Activated T-cell treated with anti-CD3 and anti-CD28 coated beads for 48 hours (primary cell): ENCODE measurements at places on chromosomes 12 and 14.

GRCh38 chr12:19148860-19149259 is 19.3 kb downstream of the PLEKHA5 start:
- no peak for DNase-seq

DNA sequence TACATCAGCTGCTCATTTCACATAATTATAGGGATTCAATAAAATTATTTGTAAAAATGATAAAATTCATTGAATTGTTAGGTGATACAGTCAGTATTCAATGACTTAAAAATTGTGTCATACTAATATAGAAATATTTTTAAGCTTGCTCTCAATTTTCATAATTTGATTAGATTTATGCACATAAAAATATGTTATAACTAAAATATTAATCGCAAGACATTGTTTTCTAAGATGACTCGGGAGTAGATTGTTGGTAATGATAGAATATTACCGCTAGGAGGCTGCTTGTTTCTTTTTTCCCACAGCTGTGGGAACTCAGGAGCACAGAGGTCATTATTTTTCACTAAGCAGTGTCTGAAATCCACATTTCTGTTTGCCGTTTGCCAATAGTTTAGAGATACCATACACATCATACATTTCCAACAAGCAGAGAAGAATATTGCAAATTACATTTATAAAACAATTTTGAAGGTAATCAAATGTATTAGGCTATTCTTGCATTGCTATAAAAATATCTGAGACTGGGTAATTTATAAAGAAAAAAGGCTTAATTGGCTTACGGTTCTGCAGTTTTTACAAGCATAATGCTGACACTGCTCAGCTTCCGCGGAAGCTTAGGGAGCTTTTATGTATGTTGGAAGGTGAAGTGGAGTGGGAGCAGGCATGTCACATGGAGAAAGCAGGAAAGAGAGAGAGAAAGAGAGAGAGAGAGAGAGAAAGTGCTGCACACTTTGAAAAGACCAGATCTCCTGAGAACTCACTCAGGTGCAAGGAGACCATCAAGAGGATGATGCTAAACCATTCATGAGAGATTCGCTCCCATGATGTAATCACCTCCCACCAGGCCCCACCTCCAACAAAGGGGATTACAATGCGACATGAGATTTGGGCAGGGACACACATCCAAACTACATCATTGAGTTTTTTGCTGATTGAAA is 9.2 kb downstream of the CD69 start:
- no peak for DNase-seq

- DNase-seq: peak; percentile 56
These were observed 15.2 kb upstream of the PEBP1 start for GRCh38 chr12:118120579-118121363.

DNA sequence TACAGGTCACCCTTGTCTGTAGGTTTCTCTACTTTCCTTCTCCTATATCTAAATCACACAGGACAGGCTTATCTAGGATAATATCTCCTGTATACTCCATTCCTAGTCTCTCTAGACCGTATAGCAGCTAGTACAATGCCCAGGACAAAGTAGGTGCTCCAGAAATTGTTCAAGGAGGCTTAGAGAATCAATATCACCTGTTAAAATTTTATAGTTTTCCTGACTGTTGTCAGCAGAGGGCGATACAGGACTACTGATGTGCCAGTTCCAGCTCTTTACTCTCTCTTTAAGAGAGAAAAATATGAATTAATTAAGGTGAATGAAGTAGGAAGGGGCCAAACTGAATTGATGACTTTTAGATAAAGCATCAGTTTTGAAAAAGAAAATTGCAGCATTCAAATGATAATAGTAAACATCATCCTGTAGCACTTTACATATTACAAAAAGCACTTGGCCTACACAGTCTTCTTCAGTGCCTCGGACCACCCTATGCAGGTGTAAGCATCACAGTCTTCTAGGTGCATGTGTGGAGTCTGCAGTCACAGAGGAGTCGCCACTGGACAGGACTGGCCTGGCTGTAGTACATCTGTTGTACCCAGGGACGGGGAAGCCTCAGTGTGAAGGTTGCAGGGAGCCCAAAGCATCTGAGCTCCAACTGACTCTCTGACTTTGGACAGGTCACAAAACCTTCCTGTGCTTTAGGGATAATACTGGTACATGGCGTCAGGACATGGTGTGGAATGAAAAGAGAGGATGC is 61.9 kb upstream of the MAX start:
- DNase-seq: no peak

GRCh38 chr12:65817866-65818265 is 6.4 kb upstream of the HMGA2 start:
- no peak for DNase-seq

DNA sequence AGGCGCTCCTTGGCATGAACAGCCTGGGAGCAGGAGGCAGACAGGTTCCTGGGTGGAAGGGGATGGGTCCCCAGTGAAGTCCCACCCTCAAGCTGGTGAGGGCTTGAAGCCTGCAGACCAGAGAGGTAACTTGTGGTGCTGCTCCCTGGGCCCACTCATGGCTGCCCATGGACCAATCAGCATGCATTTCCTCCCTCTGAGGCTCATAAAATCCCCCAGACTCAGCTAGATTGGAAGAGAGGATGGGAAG is 50.2 kb downstream of the A2M start:
- no peak for DNase-seq

GRCh38 chr14:70640938-70641547 is 673 bp upstream of the TTC9 start:
- DNase-seq: peak; percentile 49

DNA sequence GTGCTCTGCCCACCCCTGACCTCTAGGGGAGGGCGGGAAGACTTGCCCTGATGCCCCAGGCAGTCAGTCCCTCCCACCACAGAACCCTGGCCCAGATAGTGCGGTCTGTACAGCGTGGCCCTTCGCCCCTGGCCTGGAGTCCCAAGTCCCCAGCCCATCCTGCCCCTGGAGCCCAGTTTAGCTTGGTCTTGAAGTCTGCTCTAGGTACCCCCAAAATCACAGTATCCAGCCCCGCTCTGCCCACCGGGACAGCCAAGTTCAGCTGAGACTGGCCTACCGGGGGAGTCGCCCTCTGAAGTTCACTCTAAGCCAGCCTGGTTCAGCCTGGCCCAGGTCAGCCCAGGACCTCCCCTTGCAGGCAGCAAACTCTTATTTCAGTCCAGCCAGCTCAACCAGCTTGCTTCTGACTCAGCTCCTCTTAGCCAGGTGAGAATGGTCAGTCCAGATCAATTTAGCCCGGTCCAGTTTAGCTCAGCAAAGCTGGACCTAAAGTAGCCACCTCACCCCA is 75.9 kb downstream of the TMEM121 start:
- no peak for DNase-seq

GRCh38 chr14:94203473-94204210 is 29.5 kb downstream of the PPP4R4 start:
- DNase-seq: no peak

DNA sequence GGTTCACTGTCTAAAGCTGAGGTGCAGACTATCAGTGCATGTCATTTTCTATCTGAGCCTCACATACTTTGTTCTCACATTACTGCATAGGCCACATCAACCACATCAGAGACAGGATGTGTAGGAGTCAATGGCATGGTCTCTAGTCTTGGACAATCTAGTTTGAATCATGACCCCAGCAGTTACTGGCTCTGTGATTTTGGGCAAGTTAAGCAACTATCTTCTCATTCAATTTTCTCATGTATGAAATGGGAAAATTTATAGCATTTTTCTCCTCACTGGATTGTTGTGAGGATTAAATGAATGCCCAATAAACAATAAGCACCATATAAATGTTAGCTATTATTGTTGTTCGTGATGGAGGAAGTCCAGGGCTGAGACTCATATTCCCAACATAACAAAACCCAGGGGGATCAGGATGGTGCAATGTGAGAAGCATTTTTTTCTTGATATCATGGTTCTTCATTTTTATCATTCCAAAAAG is 432.6 kb downstream of the LRIG3 start:
- DNase-seq: no peak

DNA sequence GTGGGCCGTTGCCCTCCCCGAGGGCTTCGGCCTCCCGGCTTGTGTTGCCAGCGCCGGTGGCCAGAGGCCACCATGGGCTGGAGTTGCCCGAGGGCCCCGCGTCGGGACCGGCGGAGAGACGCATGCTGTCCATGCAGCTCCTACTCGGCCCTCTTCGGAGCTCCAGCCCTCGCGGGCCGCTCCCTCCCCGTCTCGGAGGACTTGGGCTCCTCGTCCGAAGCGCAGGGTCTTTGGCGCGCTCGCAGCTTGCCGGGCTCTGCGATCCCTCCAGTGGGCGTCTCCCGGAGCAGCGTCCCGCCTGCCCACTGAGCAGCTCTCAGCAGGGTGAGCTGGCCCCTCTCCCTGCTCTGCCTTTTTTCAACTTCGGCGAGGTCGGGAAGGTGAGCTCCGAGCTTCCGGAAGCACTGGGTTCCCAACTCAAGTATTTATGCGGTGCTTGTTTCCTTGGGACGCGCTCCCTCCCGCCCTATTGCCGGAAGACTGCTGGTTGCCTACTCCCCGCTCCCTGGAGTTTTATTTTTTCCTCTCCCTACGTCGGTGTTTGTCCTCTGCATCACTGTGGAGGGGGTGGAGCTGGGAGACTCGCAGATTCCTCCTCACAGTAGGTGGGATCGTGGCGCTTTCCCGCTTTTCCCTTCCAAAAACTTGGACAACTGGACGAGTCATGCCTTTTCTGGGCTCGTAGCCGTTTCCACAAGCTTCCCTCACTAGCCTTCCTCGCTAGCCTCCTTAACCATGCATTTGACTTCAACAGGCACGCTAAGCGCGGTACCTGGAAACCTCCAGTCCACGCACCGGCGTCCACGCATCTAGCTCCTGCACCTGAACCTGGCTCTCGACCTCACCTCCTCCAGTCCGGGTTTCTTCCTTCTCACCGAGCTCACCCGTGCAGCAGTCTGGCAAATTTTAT is at the start of gene AVPR1A:
TSS of gene AVPR1A (minus strand) at position 489 of the 910 bp plus-strand sequence. CDS start at position 124, 365 bp downstream.
- no peak for DNase-seq

DNA sequence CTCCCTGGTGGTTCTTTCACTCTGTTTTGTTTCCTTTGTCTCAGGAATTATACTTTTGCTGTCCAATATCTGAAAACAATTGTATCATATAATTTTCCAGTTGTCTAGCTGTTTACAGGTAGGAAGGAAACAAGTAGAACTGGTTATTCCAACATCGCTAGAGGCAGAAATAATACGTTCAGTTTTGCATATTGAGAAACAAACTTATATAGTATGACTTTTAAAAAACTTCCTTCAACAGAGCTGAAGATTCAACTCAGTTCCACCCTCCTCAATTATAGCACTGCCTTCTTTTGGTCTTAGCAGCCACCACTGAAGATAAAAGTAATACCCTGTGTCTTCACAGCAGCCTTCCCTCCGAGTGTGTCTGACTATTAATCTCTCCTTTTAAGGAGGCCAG is 214.3 kb downstream of the EFCAB11 start:
- no peak for DNase-seq

GRCh38 chr12:77079631-77080030 is 14.3 kb upstream of the E2F7 start:
- no peak for DNase-seq

DNA sequence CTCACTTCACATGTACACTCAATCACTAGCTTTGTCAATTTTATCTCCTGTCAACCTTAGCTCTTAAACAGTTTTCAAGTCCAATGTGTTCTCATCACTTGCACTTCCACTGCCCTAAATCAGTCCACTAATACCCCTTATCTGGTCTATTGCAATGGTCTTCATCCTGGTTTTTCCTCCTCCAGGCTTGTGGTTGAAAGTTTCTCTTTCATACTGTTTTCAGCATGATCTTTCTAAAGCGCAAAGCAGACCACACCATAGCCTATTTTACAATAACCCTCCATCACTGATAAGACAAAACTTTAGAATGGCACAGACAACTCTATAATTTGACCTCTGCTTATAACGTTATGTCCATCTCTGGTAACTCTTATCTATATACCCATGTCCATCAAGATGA is 62.0 kb upstream of the DDHD1 start:
- DNase-seq: no peak

DNA sequence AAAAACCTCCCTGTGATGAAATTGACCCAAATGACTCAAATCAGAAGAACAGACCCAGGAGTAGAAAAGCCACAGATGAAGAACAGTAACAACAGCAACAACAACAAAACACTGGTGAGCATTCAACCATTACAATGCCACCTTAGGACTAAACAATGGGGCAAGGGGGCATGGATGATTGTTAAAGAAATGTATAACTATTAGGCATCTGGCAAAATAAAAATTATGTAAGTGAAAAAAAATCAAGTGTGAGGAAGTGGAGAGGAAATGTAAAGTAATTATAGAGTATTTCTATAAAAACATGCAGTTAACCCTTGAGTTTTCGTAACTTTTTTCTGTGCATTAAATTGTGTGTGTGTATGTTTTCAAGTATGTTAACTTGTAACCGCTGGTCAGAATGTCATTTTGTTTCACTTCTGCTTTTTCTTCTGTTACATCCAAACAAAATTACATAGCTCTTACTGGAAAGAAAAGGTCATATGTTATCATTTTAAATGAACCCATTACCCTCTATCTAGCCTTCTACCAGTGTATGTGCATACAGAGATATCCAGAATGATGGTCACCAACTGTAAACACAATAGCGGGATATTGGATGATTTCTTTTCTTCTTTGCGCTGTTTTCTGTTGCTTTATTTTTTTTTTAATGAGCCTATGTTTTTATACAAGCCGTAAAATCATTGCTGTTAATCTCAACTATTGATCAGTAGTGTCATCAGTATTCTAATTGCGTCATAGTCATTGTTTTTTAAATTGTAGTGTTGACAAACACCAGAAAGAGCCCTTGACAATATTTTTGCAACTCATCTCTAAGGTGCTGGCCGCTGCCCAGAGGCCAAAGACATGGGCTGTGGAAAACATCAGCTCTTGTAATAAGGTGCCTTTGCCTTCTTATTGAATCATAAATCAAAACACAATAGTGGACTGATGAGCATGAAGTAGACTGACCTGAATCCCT is 170.6 kb downstream of the CRADD start:
- no peak for DNase-seq

DNA sequence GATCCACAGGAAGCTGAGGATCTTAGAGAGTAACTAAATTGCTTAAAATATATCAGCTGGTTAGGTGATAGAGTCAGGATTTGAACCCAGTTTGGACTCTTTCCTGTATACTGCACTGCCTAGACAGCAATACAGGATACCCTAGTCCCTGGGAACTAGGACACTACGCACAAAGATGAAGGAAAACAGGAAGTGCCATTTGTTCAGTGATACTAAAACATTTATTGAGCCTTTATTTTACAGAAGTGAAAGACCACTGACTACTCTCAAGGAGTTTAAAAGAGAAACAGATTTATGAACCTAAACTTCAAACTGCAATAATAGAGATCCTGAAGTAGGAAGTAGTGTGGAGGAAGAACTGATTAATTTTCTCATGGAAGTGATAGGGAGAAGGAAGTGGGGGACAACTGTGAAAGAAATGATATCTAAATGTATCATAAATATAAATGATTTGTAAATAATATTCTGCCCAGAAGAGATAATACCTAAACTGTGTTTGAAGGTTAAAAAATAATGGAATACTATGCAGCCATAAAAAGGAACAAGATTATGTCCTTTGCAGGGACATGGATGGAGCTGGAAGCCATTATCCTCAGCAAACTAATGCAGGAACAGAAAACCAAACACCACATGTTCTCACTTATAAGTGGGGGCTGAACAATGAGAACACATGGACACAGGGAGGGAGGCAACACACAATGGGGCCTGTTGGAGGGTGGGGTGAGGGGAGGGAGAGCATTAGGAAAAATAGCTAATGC is 18.2 kb downstream of the MSRB3 start:
- no peak for DNase-seq

GRCh38 chr12:24997970-24998582 is 49.2 kb upstream of the BCAT1 start:
- DNase-seq: no peak

GRCh38 chr14:106551265-106551664 is 1024.9 kb downstream of the TMEM121 start:
- DNase-seq: no peak

GRCh38 chr12:17609701-17610100 is 480.3 kb downstream of the RERGL start:
- DNase-seq: no peak

- DNase-seq: no peak
These were observed 25.9 kb downstream of the SPX start for GRCh38 chr12:21551841-21552465.
